ENCODE measurements at places on chromosomes 12 and 14.

DNA sequence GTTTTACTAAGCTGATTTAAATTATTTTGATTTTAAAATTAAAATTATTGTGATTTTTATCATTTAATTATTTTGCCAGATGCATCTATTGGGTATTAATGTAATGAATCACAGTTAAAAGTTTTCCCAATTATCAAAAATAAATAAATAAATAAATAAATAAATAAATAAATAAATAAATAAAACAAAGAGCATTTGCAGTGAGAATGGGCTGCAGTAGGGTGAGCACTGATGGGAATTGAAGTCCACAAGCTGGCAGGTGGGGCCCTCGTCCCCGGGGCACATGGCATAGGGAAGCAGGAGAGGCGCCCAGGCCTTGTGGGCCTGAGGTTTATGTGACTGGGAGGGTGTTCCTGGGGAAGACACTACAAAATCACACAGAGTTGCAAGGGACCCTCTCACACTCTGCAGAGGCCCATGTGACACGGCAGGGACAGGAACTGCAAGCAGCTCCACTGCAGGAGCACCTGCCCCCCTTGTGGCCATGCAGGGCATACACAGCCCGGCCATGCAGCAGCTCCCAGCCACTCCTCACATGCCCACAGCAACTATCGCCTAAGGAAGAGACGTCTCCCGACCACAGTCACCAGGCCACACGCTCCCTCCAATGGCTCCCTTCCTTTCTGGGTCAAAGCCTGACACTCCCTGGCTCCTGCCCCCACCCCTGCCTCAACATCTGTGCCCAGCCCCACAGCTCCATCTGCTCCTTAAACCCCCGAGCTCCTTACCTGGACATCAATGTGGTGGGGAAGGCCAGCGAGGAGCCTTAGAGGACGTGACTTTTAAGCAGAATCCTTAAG lies 256.3 kb upstream of the SFSWAP start:
- DNase-seq = peak; percentile 80

DNA sequence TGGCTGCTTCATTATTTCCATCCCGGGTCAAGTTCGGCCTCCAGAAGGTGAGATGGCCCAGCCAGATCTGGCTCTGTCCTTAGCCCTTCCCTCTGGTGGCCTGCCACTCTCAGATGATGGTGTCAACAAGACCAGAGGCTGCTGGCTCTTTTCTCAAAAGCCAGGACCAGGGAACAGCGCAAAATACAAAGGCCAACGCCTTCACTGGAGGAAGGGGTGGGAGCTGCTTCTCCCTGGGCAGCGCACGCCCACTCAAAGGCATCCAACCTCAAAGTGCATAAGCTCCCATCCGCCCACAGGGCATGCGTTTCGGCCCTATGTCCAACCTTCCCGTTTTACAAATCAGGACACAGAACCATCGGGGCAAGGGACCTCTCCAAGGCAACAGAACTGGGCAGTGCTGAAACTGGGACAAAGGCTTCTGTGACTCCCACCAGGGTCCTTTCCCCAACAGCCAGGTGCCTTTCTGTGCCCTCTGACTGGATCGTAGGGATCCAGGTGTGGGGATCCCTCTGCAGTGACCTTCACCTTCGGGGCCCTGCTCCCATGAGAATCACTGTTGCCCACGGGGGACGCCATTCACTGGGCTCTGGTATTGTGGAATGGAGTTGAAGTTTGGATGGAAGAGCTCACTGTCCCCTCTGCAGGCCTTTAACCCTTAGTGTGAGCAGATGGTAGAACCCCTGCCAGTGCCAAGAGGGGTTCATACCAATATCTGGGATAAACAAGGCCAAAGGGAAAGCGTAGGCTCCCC lies 76.8 kb downstream of the NINJ2 start:
- DNase-seq = no peak

DNA sequence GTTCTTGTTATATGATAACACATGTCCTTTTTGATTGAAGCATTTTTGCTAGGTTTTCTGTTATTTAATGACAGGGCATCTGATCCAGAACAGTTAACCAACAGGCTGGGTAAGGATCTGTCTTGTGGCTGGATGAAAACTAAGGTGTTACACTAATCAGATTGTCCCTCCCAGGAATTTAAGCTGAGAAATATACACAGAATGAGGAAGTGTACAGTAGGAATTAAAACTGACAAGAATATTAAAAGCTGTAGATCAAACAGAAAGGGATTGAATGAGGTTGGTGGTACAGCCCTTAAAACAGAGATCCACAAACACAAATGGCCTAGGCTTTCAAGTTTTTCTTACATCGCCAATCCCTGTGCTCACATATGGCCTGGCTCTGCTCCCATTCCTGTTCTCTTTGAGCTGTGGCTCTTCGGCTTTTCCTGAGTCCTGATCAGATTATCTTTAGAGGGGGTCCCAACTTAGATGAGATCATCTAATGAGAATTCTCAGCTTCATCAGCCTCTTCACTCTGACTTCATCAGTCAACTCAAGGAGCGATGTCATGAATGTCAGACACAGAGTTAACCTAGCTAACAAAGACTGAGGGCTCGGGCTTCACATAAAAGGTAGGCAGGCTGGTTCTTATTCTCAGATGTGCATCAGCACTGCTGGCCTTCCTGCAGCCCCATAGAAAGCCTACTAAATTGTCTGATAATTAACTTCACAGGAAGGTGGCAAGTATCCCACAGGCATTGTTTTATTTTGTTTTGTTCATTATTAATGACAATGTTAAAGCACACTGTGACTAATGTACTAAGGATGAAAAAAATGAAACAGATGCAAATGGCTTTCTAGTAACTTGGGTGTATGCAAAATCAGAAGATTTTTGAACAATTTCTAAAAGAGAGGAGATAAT lies 11.4 kb downstream of the PYGL start:
- DNase-seq = peak; percentile 87

GRCh38 chr14:36070031-36070719 lies 106.3 kb downstream of the PTCSC3 start:
- DNase-seq = peak; percentile 66

Measured in brain (organoid and tissue), 16 donors.